ENCODE measurements at places on chromosomes 13 and 19.

DNA sequence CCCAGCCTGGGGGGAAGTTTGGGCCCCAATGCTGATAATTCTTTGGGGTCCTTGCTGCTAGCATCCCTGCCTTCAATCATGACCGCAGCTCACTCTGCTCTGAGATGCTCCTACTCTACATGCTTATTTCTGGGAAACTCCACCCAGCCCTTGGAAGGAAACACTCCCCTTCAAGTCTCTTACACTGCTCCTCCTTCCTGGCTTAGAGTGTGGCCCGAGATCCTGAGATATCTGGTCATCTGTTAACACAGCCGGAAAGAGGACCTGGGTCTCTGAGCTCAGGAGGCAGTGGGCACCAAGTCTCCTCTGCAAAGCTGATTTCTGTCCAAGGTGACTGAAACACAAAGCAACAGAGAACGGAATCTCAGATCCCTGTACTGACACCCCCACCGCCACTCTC, 33.0 kb downstream of the CYP4F2 start:
- no peak for DNase-seq

GRCh38 chr19:3034656-3035541, 5.8 kb upstream of the TLE2 start:
- DNase-seq, result no peak

DNA sequence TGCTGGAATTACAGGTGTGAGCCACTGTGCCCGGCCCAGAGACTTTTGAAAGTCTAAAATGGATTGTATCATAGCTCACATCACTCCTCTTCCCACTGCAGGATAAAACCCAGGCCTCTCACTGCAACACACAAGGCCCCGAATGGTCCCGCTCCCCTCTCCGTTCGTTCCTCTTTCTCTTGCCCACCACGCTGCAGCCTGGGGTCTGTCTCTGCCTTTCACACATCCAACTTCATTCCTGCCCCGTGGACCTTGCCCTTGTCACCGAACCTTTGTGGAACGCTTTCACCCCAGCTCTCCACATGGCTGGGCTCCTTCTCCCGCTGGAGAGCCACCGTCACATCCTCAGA, 42.6 kb downstream of the NFIC start:
- DNase-seq, result no peak

DNA sequence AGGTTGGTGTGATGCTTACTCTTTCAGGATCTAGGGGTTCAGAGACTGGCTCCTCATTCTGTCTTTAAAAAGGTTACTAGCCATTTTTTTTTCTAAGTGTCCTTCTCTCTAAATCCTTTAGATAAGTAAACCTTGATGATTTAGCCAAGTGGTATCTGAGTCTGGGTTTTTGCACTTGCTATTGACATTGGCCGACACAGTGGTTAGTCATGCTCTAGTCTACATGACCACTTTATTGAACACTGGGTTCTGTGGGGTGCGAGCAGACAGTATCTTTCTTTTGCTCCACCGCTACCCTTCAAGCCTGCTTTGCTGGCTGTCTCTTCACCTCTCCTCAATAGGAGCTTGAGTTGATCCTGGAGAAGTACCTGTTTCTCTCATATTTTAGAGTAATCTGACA, 6.2 kb upstream of the NUP58 start:
- no peak for DNase-seq

- DNase-seq, result no peak
Observed at GRCh38 chr13:84823528-84823927, 941.3 kb upstream of the SLITRK1 start.

DNA sequence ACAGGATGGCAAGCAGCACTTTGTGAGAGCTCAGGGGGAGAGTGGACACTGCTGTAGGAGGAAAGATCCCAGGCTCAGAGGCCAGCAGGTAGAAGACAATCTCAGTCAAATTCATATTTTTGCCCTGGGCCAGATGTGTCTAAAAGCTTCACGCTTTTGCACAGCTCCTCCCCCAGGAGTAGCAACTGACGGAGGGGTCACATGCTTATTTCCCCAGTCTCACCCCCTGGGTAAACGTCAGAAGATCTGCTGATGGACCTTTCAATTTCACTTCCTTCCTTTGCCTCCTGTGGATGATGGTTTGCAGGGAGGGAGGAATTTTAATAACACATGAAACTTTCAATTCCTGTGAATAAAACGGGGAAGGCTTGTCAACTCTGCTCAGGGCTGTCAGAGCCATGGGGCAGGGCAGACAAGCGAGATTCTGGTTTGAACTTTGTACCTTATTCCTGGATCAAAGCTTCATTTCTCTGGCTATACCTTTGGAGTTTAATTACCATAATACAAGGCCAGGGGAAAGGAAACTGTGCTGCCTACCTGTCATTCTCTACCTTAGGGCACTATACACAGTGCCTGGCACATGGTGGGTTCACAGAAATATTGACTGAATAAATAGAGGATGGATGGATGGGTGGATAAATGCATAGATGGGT, 41.0 kb downstream of the POU4F1 start:
- DNase-seq, result no peak

DNA sequence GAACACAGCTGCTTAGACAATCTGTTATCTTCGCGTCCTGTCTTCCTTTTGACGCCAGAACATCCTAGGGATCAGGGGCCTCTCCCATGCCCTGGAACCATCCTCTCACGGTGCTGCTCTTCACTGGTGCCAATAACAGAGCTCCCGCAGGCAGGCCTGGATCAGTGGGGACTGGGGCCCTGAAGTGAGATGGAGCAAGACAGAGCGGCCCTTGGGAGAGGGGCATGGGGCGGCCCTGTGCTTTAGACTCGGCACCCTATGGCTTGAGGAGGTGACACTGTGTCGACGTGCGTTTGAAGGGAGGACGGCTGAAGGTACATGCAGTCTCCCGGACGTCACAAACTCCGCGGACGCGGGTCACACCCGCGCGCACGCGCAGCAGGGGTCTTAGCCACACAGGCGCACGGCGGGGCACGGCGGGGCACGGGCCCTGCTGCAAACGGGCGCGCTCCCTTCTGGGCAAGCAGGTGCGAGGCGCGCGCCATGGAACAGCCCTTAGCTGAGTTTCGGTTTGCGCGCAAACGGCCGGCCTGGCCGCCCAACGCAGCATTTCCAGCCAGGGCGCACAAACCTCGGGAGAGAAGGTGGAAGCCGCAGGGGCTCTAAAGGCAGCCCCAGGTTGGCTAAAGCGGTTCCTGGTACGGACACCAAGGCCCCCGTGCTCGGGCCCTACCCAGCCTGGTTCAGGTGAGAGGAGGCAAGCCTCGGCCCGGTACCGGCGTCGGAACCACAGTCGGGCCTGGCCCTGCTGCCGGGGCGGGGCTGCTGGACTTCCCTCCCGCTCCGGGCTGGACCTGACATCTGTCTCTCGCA, 16.5 kb upstream of the RNF17 start:
- no peak for DNase-seq

DNA sequence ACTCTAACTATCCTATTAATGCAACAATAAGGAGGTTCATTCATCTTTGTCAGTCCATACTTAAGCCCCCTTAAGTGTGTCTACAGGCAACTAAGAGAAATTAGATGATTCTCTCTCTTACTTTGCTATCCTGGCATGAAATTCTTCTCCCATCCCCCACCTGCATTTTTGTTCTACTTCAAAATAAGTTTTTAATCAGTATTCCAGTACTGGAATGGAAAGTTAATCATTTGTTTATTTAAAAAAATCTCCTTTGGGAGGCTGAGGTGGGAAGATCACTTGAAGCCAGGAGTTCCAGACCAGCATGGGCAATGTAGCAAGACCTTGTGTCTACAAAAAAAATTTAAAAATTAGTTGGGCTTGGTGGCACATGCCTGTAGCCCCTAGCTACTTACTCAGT, 222.1 kb downstream of the MZT1 start:
- DNase-seq, result no peak

GRCh38 chr13:23870356-23871140, 18.7 kb downstream of the MIPEP start:
- DNase-seq, result no peak

GRCh38 chr19:44924243-44924725, 9.9 kb downstream of the APOC1 start:
- no peak for DNase-seq

DNA sequence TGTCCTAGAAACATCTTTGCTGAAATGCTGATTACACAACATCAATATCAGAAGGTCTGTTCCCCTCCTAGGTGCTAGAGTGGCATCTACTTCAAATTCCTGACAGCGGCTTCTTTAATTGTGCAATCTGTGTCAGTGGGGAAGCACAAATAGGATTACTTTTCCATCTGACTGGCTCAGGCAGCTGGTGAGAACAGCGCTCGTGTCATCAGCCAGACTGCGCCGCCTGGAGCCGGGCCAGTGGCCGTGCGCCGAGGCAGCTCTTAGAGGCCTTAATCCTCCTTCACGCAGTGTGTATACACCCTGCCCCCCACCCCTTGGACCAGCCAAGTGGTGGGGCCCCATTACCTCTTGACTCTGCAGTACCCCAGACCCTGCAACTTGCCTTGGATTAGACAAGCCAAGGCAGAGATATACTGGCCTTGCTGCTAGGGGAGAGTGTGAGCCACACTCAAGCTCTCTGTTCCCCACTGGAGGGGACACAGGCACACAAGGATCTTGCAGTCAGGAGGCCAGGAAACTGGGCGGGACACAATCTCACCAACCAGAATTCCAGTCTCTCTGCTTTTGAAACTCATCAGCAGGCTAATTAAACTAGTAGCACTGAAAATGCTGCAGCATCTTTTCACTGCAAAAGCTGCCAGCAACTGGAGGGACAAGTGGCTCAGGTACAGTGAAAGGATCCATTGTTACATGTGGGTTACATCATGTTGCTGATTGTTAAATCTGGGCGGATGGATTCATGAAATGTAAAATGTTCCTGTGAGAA, 48.9 kb upstream of the EPHX3 start:
- DNase-seq, result no peak

DNA sequence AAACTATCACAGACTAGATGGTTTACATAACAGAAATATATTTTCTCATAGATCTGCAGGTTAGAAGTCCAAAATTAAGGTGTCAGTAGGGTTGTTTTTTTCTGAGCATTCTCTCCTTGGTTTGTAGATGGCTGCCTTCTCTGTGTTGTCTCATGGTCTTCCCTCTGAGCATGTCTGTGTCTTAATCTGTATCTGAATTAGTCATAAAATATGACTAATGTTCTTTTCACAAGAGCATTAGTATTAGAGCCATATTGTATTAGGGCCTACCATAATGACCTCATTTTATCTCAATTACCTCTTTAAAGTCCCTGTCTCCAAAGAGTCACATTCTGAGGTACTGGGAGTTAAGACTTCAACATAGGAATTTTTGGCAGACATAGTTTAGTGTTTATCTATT, 77.2 kb upstream of the OBI1 start:
- no peak for DNase-seq

DNA sequence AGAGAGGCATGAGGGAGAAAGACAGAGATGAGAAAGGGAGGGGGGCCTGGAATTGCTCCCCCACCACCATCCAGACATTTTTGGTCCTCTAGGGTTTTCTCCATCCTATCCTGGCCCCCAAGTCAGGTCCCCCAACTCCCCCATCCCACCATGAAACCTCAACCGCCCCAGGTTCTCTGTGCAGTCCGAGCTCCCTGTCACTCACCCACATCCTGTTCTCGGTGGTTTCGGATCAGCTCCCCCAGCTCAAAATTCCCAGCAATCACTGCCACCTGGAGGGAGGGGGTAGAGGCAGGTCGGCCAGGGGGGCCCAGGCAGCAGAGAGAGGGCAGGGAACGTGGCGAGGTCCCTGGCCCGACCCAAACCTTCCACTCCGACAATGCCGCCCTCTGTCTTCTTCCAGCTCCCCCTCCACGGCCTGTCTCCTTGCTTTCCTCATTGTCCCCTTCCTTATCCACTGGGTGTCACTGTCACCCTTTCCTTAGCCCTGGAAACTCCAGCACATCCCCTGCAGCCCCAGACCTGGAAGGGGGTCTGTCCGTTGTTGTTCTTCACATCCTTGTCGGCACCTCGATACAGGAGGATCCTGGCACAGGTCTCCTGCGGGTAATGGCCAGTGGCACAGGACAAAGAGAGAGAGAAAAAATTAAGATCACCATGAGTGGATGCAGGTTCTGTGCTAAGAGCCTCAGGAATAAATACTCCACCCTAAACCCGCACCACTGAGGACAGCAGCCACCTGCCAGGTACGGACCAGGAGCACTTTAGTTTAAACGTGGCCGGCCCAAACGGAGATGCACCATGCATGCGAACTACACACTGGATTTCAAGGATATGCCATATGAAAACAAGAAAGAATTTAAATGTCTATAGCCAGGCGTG, 15.4 kb downstream of the SHANK1 start:
- DNase-seq, result no peak

GRCh38 chr19:3369337-3370213, 3.2 kb downstream of the NFIC start:
- no peak for DNase-seq

DNA sequence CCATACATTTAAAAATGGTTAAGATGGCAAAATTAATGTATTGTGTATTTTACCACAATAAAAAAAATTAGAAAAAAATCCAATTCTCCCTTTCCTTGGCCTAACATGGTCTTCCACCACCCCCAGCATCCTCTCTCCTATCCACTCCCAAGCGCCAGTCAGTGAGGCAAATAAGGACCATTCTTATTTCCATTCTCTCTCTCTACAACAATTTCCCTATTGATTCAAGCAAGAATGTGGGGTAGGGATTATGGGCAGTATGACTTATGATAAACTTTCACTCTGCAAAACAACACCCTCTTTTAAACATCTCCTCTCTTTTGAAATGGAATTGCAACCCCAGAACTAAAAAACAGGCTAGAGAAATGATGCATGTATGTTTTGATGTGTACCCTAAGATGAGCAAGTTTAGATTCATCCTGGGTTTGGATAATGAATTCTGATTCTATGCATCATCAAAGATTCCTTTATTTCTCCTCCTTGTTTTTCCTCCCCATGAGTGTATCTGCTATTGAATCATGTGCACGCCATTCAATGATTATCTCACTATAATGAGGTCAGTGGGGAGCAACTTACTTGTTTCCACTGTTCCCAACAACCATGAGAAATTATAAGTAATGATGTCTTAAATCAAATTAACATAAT, 3.5 kb downstream of the STARD13 start:
- no peak for DNase-seq

DNA sequence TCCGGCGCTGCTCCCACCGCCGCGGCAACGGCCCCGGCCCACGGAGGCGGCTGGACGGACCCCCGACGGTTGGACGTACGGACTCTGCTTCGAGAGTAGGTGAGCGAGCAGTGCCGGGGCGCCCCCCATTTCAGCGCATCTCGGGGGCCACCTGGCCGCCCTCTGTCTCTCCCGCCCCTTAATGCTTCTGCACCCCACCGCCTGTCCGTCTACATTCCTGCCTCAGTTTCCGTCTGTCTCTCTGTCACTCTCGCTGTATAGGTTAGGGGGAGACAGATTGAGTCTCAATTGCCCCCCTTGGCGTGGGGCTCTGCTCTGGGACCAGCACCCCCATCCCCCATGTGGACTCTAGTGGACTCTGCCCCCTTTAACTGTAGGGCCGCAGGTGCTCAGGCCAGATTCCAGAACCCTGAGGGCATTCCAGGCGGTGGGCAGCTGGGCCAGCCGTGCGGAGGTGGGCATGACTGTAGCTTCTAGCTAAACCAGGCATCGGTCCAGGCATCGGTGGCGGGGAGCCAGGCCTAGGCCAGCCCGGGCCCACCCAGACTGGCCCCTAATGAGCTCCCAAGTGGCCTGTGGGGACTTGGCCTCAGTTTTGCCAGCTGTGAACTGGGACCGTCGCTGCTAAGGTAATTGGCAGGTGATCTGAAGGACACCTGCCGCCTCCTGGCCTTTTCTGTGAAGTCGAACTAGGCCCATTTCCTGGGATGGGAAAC, 373 bp downstream of the TNFAIP8L1 start:
- DNase-seq, result no peak

- no peak for DNase-seq
Observed at GRCh38 chr13:113607889-113608635, 23.5 kb downstream of the TFDP1 start.

Data from SIG-M5 (cell line).